ENCODE measurements at places on chromosomes 6 and 20. TPM values are rescaled to one million over a fixed set of nuclear protein-coding genes. Genes with fewer than 3 reads are reported as not detected.

SLC17A2 gene
- not detected for total RNA-seq

SLC17A9 gene
- total RNA-seq, result 40.9 TPM

MDC1 gene
- total RNA-seq, result 50.2 TPM

OSTM1 gene
- total RNA-seq, result 34.3 TPM

DCDC2 gene
- 0.14 TPM for total RNA-seq

RALGAPB gene
- total RNA-seq, result 39.7 TPM

KIF6 gene
- total RNA-seq, result not detected

ARHGAP40 gene
- not detected for total RNA-seq

HSPA12B gene
- total RNA-seq, result not detected

DNA sequence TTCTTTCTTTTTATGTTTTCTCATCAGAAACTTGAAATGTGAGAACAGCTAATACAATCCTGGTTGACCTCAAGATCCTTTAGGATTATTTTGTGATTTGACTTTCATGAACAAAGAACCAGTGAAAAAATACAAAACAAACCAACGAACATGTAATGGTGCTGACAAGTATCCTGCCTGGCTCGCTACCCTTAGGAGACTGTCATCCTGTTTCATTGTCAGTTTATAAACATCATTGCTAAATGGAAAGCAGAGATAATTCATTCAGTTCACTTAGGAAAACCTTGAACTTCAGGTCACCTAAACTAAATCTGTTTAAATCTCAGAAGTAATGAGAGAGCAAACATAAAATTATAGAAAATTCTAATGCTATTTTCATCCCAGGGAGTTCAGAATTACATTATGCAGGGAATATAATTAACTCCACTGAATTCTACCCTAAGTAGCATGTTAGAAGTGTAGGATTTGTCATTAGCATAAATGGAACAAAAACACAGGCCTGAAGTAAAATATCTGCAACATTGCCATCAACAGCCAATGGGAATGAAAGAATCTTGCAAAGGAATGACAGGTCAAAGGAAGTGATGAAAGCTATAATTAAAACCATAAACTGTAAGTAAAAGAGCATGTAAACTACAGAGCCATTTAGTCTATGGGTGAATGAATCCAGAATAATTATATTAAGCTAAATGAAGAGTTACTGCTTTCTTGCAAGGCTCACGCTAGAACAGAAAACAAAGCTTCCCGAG, 401.2 kb upstream of the MANEA start:
- H3K4me1 ChIP-seq, result no peaks in the 10 kb centered on the region
- no peak overlapping the region for H3K27ac ChIP-seq
- no peaks in the 10 kb centered on the region for H3K27me3 ChIP-seq
- H3K36me3 ChIP-seq, result no peaks in the 10 kb centered on the region
- no peak overlapping the region for H3K4me3 ChIP-seq

- H3K4me3 ChIP-seq, result no peak overlapping the region
- peaks cover 2% of the 10 kb centered on the region for H3K4me1 ChIP-seq
- no peaks in the 10 kb centered on the region for H3K27me3 ChIP-seq
- peaks cover 2% of the 10 kb centered on the region for H3K36me3 ChIP-seq
- H3K27ac ChIP-seq, result no peak overlapping the region
These were observed 94.8 kb upstream of the CDH4 start for GRCh38 chr20:61157301-61157700.

DNA sequence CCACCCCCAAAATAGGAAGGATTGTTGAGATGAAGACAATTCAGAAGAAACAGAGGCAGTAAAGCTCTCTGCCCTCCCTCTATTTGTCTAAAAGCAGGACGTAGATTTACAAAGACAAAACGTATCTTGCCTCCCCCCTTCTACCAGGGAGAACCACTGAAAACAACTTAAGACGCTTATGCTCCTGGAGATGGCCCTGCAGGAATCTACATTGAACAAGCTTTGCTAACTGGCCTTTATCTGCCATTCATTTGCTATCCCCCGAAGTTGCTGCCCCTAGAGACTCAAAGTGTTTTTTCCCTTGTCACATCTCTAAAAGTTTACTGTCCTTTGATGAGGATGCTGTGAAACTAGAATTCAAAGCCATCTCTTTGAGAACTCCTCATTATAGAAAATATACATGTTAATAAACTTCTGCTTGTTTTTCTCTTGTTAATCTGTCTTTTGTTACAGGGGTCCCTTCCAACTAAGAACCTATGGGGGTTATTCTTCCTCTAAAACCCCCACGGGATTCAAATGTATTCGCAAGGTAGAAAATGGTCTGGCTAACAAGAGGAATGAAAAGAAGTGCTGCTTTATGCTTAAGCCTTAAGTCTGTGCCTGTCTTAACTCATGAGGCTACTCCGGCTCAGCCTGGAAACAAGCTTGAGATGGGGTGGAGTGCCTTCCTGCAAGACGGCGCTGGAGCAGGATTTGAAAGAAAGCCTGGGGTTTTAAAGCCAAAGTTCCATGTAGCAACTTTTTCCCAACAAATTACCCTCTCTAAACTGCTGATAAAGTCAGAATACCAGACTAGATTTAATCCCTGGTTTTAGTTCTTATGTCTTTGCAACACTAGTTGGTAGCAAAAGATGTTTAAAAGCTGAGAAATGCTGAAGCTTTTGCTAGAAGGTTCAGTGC, 88.0 kb downstream of the CLIC5 start:
- peaks cover 10% of the 10 kb centered on the region for H3K4me1 ChIP-seq
- H3K4me3 ChIP-seq, result no peak overlapping the region

DNA sequence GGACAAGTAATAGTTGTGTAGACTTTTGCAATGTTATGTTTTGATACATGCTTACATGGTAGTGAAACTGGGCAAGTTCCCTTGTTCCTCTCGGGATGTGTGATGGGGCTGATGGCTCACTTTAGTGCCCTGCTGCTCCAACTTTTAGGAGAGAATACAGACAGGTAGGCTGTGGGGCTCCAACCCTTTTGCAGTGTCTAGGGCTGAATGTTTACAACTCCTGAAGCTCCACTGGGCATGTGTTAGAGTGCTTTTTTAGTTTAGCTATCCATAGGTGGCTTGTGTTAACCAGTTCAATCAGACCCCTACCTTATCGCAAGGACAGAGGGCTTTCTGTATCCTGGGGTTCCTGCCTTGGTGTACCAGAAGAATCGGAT, 33.8 kb downstream of the SERPINB6 start:
- no peak for DNase-seq
- peaks cover 38% of the 10 kb centered on the region for H3K36me3 ChIP-seq
- peaks cover 34% of the 10 kb centered on the region for H3K4me1 ChIP-seq
- no peaks in the 10 kb centered on the region for H3K27me3 ChIP-seq
- H3K27ac ChIP-seq, result peak overlapping the region; percentile 94

DNA sequence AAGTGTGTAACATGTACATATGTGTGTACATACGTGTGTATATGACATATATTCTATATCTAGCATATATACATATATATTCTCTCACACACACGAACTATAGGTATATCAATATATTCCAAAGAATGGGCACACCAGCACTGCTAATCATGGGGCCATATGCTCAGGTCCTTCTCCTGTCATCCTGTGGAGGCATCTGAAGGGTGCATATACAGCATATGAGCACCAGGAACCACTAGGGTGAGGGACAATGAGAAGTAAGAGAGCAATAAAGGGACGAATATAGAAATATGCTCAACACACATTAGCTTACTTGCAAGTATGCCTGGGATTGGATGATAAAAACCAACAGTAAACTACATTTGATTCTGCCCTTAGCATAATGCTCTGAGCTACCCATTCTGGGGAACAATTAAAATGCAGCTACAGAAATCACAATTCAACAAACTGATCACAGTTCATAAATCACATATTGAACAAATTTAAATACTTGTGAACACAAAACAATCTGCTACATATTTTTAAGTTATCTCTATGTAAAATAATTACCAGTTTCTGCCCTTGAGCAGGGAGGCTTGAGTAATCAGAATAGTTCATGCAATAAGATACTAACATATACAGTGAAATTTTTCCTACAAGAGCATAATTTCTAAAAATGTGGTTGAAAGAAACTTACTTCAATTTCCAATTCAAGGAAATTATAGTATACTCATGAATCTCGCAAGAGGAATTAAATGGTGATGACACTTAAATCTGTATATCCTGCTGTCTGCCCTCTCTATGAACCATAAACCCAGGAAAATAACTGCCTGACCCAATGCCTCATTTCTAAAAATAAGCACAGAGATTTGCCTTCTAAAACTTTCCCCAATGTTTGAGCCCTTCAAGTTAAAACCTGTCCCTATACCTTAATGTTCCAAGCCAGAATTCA, 272.2 kb upstream of the THEMIS start:
- peaks cover 8% of the 10 kb centered on the region for H3K4me1 ChIP-seq
- DNase-seq, result no peak
- no peaks in the 10 kb centered on the region for H3K36me3 ChIP-seq
- H3K27ac ChIP-seq, result no peak overlapping the region
- no peak overlapping the region for H3K4me3 ChIP-seq
- H3K27me3 ChIP-seq, result peaks cover 2% of the 10 kb centered on the region

- no peak for DNase-seq
- no peaks in the 10 kb centered on the region for H3K4me1 ChIP-seq
- no peaks in the 10 kb centered on the region for H3K36me3 ChIP-seq
These were observed 17.1 kb upstream of the BEND3 start for GRCh38 chr6:107132330-107132954.

DNA sequence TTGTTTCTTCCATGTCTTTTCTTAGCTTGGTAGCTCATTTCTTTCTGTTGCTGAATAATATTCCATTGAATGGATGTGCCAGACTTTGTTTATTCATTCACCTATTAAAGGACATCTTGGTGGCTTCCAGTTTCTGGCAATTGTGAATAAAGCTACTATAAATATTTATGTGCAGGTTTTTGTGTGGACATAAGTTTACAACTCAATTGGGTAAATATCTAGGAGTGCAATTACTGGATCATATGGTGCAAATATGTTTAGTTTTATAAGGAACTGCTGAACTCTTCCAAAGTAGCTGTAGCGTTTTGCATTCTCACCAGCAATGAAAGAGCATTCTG, 16.8 kb upstream of the SDCBP2 start:
- peak overlapping the region; percentile 72 for H3K27ac ChIP-seq
- H3K4me1 ChIP-seq, result peaks cover 35% of the 10 kb centered on the region
- peak overlapping the region; percentile 18 for H3K4me3 ChIP-seq
- H3K27me3 ChIP-seq, result no peaks in the 10 kb centered on the region

- no peaks in the 10 kb centered on the region for H3K27me3 ChIP-seq
- no peak overlapping the region for H3K27ac ChIP-seq
- no peak for DNase-seq
- H3K4me1 ChIP-seq, result peaks cover 3% of the 10 kb centered on the region
- no peak overlapping the region for H3K4me3 ChIP-seq
These were observed 290.9 kb downstream of the FARS2 start for GRCh38 chr6:5552243-5552642.

- H3K4me3 ChIP-seq, result no peak overlapping the region
- DNase-seq, result no peak
- H3K27ac ChIP-seq, result no peak overlapping the region
These were observed 8.7 kb upstream of the STXBP5 start for GRCh38 chr6:147195510-147195909.

DNA sequence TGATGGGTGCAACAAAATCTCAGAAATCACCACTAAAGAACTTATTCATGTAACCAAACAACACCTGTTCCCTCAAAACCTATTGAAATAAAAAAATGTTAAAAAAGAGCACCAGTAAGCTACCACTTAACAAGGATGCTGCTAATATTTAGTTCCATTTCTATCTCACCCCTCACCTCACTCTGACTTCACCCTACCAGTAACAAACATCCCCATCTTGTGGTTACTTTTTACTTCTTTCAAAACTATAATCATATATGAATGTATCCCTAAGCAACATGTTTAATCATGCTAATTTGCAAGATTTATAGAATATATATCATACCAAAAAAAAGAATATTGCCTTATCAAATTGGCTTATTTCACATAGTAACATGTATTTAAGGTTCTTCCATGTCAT, 27.4 kb upstream of the SLC24A3 start:
- H3K4me1 ChIP-seq, result no peaks in the 10 kb centered on the region
- no peak overlapping the region for H3K27ac ChIP-seq

GRCh38 chr6:133501675-133502270, 260.6 kb downstream of the EYA4 start:
- no peak overlapping the region for H3K27ac ChIP-seq
- DNase-seq, result no peak
- H3K27me3 ChIP-seq, result no peaks in the 10 kb centered on the region

GRCh38 chr20:25318471-25319240, 70.8 kb downstream of the PYGB start:
- no peak overlapping the region for H3K4me3 ChIP-seq
- peaks cover 9% of the 10 kb centered on the region for H3K4me1 ChIP-seq
- peaks cover 2% of the 10 kb centered on the region for H3K36me3 ChIP-seq
- no peak overlapping the region for H3K27ac ChIP-seq
- H3K27me3 ChIP-seq, result no peaks in the 10 kb centered on the region
- DNase-seq, result no peak

- H3K4me3 ChIP-seq, result peak overlapping the region; percentile 89
- peaks cover 54% of the 10 kb centered on the region for H3K36me3 ChIP-seq
- H3K4me1 ChIP-seq, result peaks cover 67% of the 10 kb centered on the region
- no peaks in the 10 kb centered on the region for H3K27me3 ChIP-seq
- peak overlapping the region; percentile 97 for H3K27ac ChIP-seq
These were observed 8.1 kb downstream of the PIM1 start for GRCh38 chr6:37177935-37178517.

GRCh38 chr6:44217332-44218143, 812 bp downstream of the MYMX start:
- H3K27ac ChIP-seq, result no peak overlapping the region
- no peaks in the 10 kb centered on the region for H3K36me3 ChIP-seq
- DNase-seq, result no peak
- no peak overlapping the region for H3K4me3 ChIP-seq
- H3K27me3 ChIP-seq, result peaks cover 15% of the 10 kb centered on the region

- peaks cover 23% of the 10 kb centered on the region for H3K4me1 ChIP-seq
- peak overlapping the region; percentile 91 for H3K4me3 ChIP-seq
- peaks cover 2% of the 10 kb centered on the region for H3K36me3 ChIP-seq
- no peak for DNase-seq
- no peaks in the 10 kb centered on the region for H3K27me3 ChIP-seq
These were observed 815 bp downstream of the SPATA2 start for GRCh38 chr20:49914310-49915117.

DNA sequence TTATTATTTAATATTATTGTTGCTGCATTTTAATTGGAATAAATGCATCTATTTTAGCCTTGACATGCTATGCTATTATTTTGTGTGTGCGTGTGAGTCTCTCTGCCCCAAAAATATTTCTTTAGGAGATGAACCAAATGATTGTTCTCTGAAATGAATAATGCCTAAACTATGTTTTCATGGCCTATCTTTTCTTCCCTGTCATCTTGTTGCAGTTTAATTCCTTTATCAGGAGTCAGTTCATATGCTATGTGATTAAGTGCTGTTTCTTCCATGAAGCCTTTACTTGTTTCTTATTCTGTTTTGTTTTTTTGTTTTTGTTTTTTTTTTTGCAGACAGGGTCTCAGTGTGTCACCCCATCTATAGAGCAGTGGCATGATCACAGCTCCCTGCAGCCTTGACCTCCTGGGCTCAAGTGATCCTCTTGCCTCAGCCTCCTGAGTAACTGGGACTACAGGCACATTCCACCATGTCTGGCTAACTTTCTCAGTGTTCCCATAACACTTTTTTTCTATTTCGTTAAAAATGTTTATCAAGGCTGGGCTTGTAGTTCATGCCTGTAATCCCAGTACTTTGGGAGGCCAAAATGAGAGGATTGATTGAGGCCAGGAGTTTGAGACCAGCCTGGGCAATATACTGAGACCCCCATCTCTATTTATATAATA, 25.7 kb downstream of the TPX2 start:
- H3K27ac ChIP-seq, result no peak overlapping the region
- no peaks in the 10 kb centered on the region for H3K27me3 ChIP-seq
- peaks cover 47% of the 10 kb centered on the region for H3K36me3 ChIP-seq
- peaks cover 4% of the 10 kb centered on the region for H3K4me1 ChIP-seq
- DNase-seq, result no peak
